ENCODE measurements at places on chromosomes 7 and 10.
A peak's percentile ranks its signal among the peaks of the same experiment; 100 is the strongest.

DNA sequence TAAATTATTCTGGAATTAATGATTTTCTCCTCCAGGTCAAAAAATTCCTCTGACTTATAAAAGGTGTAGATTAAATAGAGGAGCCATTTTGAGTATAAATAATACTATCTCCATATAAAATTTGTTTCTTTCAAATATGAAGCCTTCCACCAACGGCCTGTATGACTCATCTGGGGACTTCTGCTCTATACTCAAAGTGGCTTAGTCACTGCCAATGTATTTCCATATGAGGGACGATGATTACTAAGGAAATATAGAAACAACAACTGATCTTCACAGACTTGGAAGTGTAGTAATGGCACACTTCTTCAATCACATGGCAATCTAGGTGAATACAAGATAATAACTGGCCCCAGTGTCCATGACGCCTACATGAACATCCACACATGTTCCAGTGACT lies 335.6 kb upstream of the HGF start:
- peak; percentile 79 for DNase-seq

GRCh38 chr7:30922596-30922995 lies 10.9 kb downstream of the AQP1 start:
- no peak for DNase-seq

- no peak for DNase-seq
These were observed at the start of gene LZTS2 for GRCh38 chr10:100999742-101000126. LZTS2 (plus strand) TSS chr10:100999808; CDS start chr10:101002539, 2,731 bp downstream.

DNA sequence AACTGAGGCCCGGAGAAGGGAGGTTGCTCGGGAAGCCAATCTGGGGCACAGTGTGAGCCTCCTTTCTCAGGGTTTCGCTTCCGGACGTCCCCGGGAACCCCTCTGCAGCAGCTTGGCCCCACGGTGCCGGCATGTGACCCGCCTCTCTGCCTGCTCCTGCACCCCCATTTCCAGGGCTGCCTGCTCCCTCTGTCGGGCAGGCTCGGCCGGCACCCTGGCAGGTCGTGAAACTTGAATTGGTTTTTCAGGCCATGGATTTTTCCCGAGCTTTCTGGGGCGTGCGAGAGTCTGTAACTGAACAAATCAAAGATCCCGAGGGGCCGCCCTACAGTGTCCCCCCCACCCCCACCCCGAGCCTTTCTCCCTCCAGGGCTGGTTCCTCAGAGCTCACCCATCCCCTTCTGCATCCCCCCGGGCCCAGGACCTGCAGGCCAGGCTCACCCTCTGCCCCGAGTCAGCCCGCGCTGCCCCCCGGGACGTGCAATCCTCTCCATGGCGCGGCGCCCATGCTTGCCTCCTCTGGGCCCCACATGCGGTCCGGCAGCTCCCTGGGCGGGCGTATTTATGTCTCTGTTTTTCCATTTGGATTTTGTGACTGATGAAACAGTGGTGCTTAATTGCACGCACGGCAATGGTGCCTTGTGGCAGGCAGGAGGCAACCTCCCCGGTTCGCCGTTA lies 58.1 kb downstream of the UNCX start:
- DNase-seq: peak; percentile 59

DNA sequence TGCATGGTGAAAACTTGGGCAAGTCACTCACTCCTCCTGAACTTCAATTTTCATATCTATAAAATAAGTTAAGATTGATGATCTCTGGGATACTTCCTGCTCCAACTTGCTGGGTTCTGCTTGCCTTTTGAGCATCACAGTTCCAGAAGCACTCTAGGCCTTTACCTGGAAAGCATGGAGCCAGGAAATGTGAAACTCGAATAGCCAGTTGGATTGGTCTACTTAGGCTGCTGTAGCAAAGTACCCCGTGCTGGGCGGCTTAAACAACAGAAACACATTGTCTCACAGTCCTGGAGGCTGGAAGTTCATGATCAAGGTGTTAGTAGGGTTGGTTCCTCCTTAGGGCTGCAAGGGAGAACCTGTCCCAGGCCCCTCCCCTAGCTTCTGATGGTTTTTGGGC lies 64.5 kb downstream of the NAMPT start:
- DNase-seq: no peak

GRCh38 chr7:130649004-130649790 lies 19.4 kb downstream of the COPG2 start:
- peak; percentile 69 for DNase-seq

- DNase-seq: no peak
These were observed 126.2 kb downstream of the RNF133 start for GRCh38 chr7:122572706-122573105.

DNA sequence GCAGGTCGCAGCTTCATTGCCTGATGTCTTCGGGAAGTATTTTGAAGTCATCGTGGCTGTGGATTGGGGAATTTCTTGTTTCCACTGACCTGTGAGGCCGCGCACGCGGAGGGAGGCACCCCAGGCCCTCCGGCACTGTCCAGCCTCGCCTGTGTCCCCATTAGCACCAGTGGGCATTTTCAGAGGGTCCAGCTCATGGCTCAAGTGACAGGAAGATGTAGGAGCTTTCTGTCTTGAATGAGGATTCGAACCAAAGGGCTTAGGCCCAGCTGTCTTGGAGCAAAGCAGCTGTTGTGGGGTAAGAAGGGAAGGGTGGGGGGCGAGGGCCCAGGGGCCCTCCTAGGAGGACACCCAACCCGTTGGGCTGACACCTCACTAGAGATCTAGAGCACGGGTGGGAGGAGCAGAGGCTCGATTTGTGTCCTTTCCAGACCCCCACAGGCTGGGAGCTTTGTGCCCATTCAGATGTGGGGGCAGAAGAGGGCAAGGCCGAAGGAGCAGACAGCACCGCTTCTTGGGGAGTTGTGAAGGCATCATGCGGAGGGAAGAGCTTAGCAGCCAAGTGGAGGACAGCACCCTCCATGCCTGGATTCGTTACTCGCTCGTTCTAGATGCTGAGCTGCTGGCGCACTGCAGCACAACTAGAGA lies 914 bp downstream of the ZNF37A start:
- peak; percentile 17 for DNase-seq
